ENCODE measurements at places on chromosomes 1 and 21.

DNA sequence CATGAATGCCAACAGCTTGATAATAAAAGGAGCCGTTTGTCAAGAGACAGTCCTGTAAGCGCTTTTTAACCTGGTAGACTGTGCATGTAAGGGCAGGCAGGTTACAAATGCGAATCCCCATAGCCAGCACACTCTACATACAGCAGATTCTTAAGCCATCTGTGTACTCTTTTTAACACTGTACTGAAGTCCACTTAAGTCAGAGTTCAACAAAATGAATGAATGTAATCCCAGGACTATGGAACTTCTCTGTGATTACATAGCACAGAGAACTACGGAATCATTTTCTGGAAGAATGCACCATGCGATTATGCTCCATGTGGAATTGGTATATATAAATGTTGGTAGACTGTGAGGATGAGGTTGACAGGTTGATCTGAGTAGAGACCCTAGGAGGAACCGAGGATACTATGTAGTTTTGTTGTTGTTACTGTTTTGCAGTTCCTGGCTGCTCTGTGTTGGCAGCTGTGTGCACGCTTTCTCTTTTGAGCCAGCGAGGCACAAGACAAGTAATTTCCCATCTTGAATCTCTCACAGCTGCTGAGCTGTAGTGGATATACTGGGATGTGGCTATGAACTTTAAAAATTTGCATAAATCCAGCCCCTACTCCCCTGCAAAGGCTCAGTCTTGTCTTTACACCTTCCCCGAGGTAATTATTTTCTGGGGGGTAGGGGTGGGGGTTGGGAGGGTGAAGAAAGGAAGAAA is 21.9 kb downstream of the LRRC8D start:
- DNase-seq, result no peak

DNA sequence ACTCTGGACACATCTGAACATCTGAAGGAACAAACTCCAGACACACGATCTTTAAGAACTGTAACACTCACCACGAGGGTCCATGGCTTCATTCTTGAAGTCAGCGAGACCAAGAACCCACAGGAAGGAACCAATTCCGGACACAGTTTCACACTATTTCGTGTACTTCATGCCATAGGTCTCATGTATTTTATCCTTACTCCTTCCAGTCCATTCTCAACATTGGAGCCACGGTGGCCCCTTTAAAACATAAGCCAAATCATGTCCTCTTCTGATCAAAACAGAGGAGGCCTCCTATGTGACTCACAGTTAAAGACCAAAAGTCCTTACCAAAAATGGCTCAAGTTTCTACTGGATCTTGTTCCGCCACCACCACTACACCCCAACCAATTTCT is 29.8 kb upstream of the RCOR3 start:
- DNase-seq, result no peak

DNA sequence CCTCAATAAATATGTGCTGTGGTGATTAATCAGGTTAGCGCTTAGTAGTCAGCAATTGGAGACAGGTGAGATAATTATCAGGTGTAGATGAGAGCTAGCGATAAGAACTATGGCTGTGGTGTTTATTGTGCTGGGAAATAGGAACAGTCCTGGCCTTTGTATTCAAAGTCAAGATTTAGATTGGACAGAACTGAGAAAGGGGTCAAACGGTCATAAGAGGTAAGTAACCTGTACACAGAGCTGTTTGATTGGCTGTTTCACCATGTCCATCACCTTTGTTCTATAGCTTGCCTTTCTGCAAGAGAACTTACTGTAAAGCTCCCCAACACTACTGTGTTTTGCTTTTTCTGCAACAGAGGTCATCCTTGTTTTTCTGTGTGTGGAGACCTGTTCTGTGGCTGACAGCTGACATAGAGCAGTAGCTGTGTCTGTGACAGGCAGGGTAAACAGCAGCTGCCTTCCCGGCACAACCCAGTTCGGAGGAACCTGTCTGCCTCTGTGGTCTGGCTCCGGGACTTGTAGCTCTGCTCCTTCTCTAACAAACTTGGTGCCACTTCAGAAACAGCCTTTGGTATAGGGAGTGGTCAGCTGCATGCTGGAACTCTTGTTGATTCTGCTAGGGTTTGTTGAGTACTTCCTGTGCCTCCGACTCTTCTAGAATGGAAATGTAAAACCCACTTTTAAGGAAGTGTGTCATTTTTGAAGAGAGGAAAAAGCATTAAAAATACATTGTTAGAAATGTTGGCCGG is 21.1 kb upstream of the CDC42 start:
- no peak for DNase-seq

GRCh38 chr1:176778056-176778455 is 315.1 kb downstream of the PAPPA2 start:
- no peak for DNase-seq

GRCh38 chr1:63746129-63746864 is 27.5 kb upstream of the ROR1 start:
- DNase-seq, result no peak

DNA sequence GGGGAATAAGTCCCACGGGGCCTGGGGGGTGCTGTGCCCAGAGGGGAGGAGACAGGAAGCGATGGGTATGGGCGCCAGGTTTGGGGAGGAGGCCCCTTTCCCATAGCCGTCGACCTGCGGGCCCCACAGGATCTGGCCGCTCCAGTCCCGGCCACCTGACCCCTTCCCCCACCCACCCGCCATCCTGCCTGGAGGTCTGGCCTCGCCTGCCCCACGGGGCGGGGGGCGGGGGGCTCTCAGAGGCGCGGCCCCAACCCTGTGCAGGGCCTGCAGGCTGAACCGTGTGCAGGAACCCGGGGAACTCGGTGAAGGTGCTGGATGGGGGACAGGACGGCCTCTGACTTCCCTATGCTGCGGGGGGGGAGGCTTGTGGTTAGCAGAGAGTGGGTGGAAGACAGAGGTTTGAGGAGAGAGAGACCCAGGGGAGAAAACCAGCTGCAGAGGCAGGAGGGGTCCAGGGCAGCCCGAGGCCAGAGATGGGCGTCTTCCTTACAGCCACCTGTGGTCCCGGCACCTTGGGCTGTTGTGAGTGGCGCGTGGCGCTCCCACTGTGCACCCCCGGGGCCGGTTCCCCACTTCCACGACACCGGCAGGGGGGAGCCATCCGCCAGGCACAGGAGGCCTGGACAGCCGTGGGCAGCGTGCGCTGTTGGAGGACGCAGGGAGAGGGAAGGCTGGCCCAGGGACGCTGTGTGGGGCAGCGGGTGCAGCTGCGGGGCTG is 2.5 kb upstream of the TNFRSF18 start:
- DNase-seq, result no peak

DNA sequence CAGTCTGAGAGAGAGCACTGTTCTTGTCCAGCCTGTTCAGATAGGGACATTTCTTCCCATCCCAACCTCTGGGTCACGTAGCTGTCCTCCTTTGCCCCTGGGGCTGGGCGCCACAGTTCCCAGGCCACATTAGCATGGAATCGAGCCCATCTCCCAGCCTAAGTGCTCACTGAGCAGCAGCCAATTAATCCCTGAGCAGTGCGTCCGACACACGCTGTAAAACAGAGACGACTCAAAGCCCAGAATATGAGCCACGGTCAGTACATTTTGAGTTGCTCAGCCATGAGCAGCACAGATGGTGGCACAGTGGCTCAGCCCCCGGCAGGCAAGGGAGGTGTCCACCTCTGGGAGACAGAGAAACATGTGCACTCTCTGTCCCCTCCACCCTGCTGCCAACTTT is 267.4 kb downstream of the NPHP4 start:
- no peak for DNase-seq

- DNase-seq, result no peak
These were observed 11.2 kb downstream of the KIAA1614 start for GRCh38 chr1:180923887-180924286.
